ENCODE measurements at places on chromosomes 2 and 18. TPM values are rescaled to one million over a fixed set of nuclear protein-coding genes. Genes with fewer than 3 reads are reported as not detected.

- DNase-seq = no peak
Measured at GRCh38 chr2:172397148-172397834, 30.1 kb upstream of the ITGA6 start.

- no peak for DNase-seq
Measured at GRCh38 chr2:209469481-209469880, 45.6 kb downstream of the MAP2 start.

GRCh38 chr2:719191-719590, 42.0 kb upstream of the TMEM18 start:
- DNase-seq = no peak

- DNase-seq = no peak
Measured at GRCh38 chr2:218354850-218355443, 1.7 kb upstream of the CATIP start.

- DNase-seq = no peak
Measured at GRCh38 chr2:132690664-132691303, 20.8 kb upstream of the LYPD1 start.

GRCh38 chr2:237791977-237792727, 6.4 kb upstream of the RBM44 start:
- DNase-seq = no peak

GRCh38 chr2:11234309-11234708, 79.0 kb downstream of the SLC66A3 start:
- DNase-seq = peak; percentile 31

DNA sequence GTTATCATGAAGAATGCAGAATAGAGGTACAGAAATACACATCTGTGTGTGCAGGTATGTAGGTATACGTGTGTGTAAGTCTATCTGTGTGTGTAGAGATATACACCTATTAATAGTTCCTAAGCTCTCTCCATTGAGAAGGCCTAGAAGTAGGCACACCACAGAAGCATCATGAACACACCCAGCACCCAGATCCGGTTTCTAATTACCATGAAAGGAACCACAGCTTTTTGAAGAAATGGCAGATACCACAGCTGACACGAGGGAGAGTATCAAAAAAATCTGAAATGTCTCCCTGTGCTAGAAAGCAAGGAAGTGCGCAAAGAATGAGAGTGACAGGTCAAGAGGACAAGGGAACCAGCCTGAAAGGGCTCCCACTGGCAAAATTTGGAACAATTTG, 27.7 kb upstream of the AP1S3 start:
- DNase-seq = no peak

- DNase-seq = no peak
Measured at GRCh38 chr2:49861821-49862220, 707.5 kb upstream of the FSHR start.

DNA sequence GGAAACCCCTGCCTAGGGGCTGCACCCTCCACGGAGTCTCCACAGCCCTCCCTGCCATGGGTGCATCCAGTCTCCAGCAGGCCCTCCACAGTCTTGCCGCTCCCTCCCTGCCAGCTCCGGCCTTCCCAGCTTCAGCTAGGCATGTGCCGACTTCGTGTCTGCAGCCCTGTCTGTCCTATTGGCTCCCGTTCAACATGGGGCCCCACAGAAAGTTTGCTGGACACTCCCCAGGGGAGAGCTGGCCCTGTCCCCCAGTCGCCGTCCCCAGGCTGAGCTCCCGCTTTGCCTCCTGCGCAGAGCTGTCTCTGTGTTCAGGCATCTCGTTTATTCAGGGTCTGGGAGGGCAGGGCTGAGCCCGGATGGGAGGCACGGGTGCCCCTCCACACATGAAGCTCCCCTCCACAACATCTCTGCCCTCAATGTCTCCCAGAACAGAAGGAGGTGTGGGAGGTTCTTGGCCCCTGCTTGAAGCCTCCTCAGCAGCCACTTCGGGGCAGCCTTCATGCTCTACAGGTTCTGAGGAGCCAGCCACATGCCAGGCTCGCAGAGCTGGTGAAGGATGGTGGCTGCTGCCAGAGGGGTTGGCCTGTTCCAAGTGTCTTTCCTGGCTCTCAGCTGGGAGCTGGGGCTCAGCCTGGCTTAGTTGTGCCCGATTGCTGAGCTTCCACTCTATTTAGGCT, 120.1 kb upstream of the PXDN start:
- no peak for DNase-seq

DNA sequence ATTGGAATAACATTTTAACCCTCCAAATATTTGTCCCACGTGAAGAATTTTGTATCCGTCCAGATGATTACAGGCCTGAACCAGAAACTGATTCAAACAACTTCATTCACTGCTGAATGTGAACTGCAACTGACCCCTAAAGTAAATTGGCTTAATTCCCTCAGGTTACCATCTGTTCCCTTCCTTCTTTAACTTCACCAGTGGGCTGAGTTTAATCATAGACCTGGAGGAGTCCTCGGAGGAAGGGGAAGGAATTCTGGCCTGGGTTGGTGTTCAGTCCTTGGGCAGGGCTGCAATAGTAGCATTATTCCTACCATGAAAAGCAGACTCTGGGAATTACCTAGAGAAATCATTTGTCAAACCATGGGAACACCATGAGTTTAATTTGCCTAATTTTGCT, 207.4 kb downstream of the TMEM247 start:
- DNase-seq = no peak

DNA sequence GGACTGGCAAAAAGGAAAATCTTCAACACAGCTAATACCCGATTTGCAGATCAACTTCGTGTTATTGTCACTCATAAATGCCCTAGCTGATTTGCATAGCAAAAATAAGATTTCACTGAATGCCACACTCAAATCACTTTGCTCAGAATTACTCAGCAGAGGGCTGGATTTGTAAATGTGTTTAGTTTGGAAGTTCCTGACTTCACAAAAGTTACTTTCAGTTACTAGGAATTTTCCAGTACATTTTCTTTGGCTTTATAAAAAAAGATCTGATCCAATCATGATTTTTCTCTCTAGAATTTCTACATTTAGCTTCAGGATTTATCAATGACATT, 433.3 kb upstream of the ID2 start:
- DNase-seq = no peak

DNA sequence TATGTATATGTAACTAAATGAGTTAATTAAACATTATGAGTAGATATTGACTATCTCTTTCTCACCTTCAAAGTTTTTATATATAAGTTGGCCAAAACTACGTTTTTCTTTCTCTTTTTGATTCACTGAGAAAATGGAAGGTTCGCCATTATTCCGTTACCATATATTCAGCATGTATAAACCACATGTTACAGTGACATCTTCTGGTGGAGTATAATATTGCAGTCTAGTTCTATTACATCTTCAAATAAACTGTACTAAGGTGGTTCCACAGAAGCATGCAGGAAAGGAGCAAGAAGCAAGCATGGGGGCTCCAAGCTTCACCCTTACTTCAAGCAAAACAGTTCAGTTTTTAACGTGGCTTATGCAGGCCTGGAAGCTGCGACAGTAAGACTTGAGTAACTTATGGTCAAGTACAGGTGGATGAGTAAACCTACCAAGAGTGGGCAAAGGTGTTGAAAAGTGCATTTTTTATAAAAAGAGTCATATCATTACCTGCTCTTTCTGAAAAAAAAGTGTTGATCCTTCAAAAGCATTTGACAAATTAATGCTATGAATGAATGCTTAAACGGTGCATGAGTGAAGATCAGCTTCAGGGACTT, 129.8 kb upstream of the RAB6C start:
- DNase-seq = peak; percentile 60

GRCh38 chr2:52311862-52312261, 1279.9 kb upstream of the NRXN1 start:
- no peak for DNase-seq

GRCh38 chr2:54076586-54076985, 38.8 kb upstream of the ACYP2 start:
- no peak for DNase-seq

GRCh38 chr2:221448057-221448843, 123.9 kb downstream of the EPHA4 start:
- no peak for DNase-seq

STRN gene
- polyA plus RNA-seq = 4.8 TPM

FAP gene
- 57.8 TPM for polyA plus RNA-seq

RPE gene
- 62.9 TPM for polyA plus RNA-seq

C1GALT1C1L gene
- 2.6 TPM for polyA plus RNA-seq

RAD51AP2 gene
- polyA plus RNA-seq = 0.02 TPM

TSPYL6 gene
- polyA plus RNA-seq = not detected

TRIM43 gene
- polyA plus RNA-seq = 0.23 TPM
